Activated CD4-positive, alpha-beta T cell treated with anti-CD3 and anti-CD28 coated beads, Interleukin-2, Interleukin-6, amounts not matched to agents 100 ng/mL and 50 ng/mL, durations not matched to agents 16 hours and 8 hours (primary cell): ENCODE measurements at places on chromosomes 3 and 15.

GRCh38 chr3:70518356-70518755, 205.9 kb upstream of the MDFIC2 start:
- DNase-seq, result no peak

DNA sequence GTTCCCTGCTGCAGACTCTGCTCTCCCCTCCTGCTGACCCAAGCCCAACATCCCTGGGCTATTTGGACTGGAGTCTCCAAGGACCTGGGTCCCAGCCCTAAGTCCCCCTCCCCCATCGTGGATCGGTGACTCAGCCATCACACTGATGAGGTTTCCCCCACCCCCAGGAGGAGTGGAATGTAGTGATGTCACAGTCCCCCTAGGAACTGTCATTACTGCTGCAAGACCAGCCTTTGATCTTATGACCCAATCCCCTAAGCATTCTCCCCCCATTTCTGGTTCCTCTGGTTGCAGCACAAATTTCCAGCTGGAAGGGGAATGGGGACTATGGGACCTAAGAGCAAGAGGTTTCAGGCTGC, 63.4 kb upstream of the CSPG4 start:
- DNase-seq, result no peak

DNA sequence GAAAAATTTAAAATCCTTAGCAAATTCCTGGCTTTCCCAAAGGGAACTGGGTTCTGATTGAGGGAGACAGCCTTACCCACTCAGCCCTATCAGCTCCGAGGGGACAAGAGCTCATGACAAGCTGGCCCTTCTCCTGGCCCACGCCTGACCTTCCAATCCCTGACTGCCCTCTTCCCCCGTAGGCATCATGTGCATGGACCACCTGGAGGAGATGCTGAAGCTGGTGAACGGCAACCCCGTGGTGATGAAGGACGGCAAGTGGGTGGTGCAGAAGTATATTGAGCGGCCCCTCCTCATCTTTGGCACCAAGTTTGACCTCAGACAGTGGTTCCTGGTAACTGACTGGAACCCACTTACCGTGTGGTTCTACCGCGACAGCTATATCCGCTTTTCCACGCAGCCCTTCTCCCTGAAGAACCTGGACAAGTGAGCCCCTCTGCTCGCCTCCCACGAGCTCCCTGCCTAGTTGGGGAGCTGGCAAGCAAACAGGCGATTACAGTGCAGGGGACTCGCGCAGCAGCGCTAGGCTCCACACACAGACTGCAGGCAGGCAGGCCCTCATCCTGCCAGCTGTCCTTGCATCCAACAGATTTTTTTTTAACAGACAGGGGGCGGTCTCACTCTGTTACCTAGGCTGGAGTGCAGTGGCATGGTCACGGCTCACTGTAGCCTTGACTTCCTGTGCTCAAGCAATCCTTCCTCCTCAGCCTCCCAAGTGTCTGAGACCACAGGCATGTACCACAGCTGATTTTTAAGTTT, 16.8 kb downstream of the RPUSD3 start:
- peak; percentile 45 for DNase-seq

DNA sequence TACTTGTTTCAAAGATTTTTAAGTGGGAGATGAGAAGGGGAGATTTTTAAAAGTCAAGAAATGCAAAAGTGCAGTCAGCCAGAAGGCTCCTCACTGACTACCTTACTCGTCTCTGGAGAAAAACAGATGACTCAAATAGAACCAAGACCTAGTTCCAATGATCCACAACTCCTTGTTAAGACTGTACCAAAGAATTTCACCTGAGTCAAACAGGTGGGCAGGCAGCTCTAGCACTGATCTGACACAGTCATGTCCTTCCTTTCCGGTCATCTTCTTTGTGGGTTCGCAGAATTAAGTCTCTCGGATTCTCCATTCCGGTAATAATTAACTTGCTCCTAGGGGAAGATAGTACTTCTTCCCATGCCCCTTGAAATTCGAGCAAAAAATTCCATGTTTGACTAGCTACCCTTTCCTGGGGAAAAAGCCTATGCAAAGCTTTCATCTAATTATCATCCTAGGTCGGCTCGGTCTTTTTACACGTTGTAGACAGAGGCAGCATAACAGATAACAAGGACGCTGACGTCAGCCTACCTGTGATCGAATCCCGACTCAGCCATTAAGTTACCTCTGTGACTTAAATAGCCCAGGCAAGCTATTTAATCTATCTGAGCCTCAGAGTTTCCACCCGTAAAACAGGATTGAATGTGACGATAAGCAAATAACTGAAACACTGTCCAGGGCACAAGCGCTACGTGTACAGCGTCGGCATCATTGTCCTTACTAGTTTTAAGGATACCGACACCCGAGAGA, 758 bp downstream of the SELENOK start:
- peak; percentile 37 for DNase-seq

DNA sequence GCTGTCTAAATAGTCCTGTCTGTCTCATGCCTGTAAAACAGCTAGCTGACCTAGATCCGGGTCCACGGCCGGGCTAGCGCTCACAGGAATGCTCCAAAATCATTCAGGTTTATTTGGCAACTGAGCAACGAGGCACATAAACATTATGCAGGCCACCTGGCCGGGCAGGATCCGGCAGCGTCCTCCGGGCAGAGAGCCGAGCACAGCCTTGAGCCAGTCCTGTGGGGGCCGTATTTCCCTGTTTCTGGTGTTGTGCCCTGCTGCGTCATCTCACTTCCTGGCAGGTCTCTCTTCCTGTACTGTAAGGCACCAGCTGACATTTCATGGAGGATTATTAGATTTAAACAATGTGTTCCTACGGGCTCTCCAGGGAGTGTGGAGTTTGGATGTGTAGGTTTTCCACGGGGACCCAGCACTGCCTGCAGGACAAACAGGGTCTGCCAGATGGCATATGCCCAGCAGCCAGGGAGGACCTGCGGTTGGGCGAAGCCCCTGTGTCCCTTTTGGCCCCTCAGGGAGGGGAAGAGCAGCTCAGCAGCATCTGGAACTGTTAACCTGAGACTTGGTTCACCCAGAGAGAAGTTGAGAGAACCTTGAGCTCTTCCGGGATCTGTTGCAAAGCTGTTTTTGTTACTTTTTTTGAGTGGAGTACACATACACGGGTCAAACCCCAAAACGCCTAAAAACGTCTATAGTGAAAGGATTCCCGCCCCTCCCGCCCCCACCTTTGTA, 16.6 kb upstream of the LRRK1 start:
- DNase-seq, result no peak
